ENCODE measurements at places on chromosomes 5 and 9.

- no peak for DNase-seq
These were observed 48.3 kb upstream of the HRH2 start for GRCh38 chr5:175609526-175609925.

DNA sequence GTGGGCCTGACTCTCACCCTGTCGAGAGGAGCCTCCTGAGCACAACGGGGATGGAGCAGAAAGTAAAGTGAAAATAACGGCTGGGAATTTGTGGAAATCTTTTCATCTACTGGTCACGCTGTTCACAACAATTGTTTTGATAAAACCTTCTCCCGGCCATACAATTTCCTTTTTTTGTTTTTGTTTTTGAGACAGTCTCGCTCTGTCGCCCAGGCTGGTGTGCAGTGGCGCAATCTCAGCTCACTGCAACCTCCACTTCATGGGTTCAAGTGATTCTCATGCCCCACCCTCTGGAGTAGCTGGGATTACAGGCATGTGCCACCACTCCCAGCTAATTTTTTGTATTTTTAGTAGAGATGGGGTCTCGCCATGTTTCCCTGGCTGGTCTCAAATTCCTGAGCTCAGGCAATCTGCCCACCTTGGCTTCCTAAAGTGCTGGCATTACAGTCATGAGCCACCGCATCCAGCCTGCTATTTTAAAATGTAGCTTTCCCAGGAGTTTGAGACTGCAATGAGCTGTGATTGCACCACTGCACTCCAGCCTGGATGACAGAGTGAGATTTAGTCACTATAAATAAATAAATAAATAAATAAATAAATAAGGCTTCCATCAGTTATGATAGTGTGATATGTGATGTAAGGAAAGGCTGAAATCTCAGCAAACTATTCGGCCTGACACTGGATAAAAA, 73.5 kb upstream of the PTGER4 start:
- no peak for DNase-seq

GRCh38 chr9:114696814-114697544, 15.0 kb upstream of the TEX48 start:
- no peak for DNase-seq

GRCh38 chr5:143898916-143899591, 87.1 kb downstream of the HMHB1 start:
- DNase-seq, result no peak

DNA sequence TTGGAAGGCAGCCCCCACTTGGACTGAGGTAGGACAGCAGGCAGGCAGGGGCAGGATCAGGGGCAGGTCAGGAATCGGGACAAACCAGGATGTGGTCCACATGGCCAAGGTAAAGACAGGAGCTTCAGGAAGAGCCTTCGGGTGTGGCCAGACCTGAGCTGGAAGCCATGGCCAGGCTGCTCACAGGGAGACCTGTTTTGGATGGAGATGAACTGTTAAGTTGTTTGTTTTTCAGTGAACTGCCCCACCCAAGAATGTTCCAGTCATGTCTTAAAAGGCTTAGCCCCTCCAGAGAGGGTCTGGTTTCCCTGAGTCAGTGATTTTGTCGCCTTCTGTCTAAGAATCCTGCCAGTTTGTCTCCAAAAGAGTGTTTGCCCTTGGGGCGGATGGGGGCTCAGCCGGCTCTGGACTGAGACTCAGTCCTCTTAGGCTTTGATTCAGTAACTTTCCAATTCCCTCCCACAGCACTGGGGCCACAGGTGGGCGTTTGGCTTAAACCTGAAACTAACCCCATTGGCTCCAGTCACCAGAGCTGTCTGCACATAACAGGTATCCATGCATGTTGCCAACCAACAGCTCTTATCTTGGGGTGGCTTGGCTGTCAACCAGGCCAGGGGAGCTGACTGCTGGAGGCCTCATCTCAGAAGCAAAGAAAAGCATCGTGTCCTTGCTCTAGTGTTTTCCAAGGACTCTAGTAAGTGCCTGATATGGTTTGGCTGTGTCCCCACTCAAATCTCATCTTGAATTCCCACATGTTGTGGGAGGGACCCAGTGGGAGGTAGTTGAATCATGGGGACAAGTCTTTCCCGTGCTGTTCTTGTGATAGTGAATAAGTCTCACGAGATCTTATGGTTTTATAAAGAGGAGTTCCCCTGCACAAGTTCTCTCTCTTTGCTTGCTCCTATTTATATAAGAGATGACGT, 11.3 kb upstream of the ANKH start:
- DNase-seq, result no peak

DNA sequence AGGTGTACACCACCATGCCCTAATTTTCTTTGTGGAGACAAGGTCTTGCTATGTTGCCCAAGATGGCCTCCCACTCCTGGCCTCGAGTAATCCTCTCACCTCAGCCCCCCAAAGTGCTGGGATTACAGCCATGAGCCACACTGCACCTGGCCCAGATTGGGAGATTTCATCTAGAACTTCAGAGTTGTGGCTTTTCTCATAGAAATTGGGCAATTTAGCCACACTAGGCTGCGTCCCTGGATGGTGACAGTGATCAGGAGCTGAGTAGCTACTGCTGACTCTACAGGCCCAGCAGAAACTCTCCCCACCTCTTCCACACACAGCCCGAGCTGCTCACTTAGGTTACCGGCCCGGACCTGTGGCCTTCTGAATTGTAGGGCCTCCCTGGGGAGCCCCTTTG, 7.7 kb downstream of the PFN3 start:
- no peak for DNase-seq

DNA sequence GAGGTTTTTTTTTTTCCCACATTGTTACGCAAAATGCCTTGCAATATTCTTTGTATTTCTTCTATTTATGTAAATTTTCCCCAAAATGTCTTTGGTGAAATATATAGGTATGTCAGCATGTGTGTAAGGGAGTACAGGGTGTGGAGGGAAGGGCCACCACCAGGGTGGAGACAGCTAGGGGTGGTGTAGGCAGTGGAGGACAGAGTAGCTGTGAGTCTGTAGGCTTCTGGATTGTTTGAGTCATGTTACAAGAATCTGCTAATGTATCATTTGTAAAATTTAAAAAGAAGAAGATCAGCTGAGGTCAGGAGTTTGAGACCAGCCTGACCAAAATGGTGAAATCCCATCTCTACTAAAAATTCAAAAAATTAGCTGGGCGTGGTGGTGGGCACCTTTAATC, 175.5 kb downstream of the NXNL2 start:
- no peak for DNase-seq

All from stomach (tissue), 19 donors.